CD4-positive, alpha-beta T cell treated with Interleukin-21 for 1 hour (primary cell): ENCODE measurements at places on chromosomes 5 and 9.

- DNase-seq: no peak
These were observed 21.2 kb downstream of the SPATA31D3 start for GRCh38 chr9:81964218-81965171.

DNA sequence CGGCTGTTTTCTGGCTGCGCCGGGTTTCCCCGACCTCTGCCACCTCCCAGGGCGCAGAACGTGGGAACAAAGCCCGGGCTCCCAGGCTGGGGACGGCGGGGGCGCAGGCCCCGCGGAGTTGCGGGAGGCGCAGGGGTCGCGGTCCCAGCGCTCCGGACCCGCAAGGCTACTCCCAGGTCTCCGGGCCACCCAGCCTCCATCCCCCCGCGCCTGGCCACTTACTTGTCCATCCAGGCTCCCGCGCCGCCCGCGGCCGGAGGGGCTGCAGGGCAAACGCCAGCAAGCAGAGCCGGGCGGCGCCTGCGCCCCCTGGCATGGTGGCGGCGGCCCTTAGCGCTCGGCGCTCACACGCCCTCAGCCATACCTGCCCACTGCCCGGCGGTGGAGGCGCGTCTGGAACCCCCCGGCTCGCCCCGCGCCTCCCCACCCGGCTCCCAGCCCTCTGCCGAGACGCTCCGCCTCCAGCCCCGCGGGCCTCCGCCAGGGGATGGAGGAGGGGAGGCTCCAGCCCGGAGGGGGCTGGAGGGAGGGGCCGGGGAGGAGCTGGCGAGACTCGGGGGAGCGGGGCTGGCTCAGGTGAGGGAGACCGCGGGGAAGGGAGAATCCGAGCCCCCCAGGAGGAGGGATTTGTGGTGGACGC, at the start of gene ADAM19:
TSS of gene ADAM19 (minus strand) at position 395 of the 640 bp plus-strand sequence. CDS start at position 316, 79 bp downstream.
- DNase-seq: peak; percentile 53

DNA sequence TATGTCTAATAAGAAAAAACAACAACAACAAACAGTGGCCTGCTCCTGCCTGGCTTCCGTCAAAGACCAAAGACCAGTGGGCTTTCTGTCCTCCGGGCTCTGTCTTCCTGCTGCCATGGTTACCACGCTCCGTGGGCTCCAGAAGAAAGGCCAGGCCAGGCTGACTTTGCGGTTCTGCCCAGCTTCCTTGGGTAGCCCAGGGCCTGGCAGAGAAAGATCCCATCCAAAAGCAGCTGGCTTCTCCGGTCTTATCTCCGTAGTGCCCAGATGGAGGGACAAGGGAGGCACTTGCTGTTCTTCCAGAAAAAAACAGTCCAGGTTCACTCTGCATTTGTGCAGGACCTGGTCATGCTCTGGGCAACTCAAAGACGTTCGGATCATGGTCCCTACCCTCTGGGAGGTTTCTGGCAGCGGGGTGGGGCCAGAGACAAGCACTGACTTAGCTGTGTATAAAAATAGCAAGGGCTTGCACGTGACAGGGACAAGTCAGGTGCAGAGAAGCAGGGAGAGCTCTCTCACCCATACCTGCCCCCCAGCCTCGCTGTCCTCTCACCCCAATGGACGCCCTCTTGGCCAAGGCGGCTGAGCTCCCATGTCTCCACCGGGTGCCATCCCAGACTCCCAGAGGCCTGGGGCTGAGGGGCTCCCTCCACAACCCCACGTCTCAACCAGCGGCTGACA, 212.2 kb downstream of the C9orf50 start:
- DNase-seq: no peak

DNA sequence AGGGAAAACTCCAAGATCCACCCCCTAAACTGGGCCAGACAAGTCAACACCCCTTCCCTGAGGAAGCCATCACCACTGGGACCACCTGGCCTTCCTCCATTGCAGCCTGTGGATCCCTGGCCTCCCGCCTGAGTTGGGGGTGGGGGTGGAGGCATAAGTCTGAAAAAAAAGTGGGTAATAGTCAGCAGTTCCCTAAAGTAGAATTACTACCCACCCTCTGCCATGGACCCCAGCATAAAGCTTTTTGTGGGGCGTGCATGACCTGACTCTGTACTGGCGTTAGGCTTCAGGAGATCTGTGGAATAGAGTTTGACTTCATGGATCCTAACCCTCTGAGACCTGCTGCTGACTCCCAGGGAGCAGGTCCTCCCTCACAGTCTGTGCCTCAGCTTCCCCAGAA, 2.0 kb upstream of the CXXC5 start:
- no peak for DNase-seq

DNA sequence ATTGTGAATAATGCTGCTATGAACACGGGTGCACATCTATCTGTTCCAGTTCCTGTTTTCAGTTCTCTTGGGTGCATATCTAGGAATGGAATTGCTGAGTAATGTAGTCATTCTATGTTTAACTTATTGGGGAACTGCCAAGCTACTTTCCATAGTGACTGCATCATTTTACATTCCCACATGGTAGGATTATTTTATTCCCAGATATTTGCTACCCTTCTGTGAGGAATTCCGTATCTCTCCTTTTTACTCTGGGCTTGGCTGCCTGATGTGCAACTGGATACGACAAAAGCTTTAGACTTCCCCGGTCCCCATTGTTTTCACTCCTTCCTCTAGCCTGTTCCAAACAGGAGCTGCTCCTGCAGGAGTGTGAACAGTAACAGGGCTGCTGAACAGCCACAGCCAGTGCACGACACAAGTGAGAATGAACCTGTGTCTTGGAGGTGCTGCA, 7.2 kb downstream of the TAS2R1 start:
- no peak for DNase-seq

DNA sequence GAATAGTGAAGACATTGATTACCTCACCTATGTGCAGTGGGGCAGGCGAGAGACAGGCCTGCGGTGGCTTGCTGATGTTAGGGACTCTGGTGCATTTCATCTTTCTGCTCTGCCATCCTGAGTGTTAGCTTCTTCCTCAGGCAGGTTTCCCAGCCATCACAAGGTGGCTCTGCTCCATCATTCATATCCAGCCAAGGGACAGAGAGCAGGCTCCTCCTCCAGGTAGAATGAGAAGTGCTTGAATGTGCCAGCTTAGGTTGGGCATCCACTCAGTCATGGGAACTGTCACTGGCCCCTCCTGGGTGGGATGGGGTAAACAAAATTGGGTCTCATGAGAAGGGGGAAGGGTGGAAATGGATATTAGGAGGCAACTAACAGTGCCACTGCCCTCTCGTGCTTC, 24.8 kb downstream of the GPR107 start:
- no peak for DNase-seq

GRCh38 chr5:166428264-166428803, 1863.1 kb upstream of the WWC1 start:
- no peak for DNase-seq
